Activated CD4-positive, alpha-beta T cell treated with anti-CD3 and anti-CD28 coated beads for 36 hours (primary cell): ENCODE measurements at places on chromosomes 11 and 22.

DNA sequence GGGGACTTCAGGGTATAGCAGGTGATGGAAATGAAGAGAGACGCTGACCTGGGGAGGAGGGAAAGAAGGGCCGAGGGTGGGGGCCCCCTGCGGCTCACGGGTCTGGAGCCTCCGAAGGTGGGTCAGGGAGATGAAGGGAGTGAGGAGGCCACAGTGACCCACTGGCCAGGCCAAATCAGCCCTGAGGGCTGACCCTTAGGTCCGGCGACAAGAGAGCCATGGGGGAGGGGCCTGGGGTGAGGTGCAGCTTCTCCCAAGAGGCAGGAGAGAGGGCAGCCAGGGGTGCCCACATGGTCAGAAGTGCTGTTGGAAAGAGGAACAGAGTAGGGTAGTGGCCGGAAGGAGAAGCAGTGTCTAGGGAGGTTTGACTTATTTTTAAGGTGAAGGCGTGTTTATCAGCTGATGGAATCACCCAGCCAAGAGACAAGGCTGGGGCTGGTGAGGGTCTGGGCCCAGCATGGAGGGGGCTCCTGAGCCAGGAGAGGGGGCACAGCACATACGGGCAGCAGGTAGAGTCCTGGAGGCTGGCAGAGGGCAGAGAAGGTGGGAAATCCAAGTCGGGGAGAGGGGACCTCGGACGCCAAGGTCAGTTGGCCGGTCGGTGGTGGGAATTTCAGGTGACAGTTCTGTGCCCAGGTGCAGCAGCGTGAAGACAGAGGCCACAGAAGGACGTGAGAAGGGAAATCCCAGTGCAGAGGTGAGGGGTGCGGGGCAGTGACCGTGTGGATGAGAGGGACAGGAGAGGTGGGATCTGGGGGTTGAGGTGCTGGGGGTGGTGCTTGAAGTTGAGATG lies 49.0 kb downstream of the LINC01488 start:
- no peak for DNase-seq

DNA sequence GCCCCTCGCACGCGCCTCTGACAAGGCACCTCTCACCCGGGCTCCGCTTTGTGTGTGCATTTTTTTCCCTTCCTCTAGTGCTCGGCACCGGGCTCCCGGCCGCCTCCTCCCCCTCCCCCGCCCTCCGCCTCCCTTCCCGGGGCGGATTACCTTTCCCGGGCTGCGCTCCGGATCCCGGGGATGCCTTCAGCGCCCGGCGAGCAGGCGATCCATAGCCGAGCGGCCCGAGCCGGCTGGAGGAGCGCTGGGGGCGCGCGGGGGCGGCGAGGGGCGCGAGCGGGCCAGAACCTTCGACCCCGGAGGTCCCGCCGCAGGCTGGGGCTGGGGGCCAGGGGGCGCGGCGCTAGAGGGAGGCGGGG lies 282 bp downstream of the MPPED2 start:
- peak; percentile 21 for DNase-seq

DNA sequence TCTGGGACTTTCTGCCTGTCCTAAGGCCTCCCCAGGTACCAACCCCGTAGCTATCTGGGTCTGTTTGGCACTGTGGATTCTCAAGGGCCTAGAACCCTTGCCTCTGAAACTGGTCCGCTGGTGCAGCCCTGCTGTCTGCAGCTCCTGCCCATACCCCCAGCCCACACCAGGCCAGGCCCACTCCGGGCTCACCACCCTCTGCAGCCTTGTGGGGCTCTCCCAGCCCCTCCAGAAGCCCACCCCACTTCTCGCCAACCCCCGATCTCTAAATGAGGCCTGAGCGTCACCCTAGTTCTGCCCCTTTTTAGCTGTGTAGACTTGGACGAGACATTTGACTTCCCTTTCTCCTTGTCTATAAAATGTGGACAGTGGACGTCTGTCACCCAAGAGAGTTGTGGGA lies 4.7 kb downstream of the KLHDC7B start:
- no peak for DNase-seq

DNA sequence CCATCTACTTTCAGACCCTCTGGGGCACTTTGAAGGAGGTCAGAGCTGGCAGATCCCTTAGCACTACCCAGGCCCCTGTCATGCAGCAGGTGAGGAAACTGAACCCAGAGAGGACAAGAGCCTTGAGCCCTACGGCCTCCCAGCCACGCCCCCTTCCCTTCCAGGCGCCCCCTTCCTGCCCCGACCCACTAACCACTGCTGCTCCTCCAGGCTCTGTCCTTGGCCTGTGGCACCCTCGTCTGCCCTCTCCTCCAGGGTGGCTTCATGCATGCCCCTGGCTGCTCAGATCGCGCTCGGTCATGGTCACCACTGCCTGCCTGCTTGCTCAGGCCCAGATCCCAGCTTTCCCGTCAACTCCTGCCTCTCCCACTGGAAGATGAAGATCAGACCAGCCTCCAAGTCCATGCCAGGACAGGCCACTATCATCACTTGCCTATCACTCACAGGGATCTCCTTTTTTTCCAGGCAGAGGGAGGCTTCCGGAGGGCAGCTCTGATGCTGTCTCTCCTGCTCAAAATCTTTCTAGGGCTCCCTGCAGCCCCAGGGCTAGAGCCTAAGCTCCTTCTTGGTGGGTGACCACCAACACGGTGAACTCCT lies 30.7 kb downstream of the ELFN2 start:
- DNase-seq: no peak

GRCh38 chr11:100563541-100564280 lies 123.4 kb upstream of the ARHGAP42 start:
- no peak for DNase-seq

DNA sequence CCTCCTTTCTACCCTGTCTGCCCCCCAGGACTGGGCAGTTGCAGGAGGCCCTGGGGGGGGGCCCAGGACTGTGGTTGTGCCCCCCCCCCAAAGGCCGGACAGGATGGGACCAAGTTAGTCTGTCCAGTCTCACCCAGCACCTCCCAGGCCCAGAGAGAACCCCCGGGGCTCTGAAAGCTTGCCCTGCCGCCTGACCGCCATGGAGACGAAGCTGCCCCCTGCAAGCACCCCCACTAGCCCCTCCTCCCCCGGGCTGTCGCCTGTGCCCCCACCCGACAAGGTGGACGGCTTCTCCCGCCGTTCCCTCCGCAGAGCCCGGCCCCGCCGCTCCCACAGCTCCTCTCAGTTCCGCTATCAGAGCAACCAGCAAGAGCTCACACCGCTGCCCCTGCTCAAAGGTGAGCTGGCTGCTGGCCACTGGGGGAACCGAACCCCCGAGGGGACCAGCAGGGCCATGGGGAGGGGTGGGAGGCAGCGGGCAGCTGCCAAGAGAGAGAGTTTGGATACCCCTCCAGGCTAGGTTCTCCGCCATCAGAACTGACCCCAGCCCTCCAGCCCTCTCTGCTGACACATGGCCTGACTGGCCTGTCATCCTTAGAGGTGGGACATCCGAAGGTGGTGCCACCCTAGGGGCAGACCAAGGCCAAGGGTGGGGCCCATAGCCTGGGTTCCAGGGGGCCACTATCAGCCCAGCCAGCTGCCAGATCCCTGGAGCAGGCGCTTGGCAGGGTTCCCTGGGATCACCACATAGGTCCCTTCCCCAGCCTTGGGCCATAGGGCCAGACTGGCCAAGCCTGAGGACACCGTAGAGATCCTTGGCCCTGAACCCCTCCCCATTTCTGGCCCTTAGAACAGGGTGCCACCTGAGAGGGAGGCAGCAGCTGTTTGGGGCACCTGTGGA lies 1.3 kb downstream of the PPP2R5B start:
- no peak for DNase-seq

DNA sequence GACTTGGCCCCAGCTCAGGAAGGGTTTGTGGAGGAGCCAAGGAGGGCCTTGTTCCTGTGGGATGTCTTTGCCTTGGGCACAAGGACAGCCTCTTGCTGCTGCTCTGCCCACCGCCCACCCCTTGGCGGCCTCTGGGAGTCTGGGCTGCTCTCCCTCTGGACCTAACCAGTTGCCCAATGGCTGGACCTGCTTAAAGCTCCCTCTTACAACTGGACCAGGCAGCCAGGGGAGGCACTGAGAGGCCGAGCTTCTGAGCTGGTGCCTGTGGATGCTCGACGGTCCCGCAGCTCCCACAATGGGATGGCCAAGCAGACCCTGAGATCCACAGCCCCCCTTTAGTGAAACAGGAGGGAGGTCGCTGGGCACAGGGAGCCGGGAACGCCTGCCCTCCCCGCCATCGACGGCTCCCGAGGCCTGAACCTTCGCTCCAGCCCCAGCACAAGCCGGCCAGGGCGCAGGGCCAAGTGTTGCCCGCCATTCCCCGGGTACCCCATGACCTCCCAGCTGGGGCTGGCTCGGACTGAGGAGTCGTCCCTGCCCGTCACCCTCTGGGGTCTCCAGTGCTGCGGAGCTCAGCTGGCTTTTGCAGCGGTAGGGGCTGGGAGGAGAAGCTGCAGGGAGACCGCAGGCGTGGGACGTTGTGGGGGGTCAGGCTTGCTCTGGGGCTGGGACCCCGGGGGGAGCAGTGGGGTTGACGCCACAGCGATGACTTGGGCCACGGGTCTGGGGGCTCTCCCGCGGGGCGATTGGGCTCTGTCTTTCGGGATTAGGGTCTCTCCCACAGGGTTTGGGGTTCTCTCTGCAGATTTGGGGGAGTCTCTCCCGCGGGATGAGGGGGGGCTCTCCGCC lies 584 bp upstream of the GAL start:
- DNase-seq: no peak

- no peak for DNase-seq
Measured at GRCh38 chr22:39422721-39423120, 23.1 kb downstream of the TAB1 start.

DNA sequence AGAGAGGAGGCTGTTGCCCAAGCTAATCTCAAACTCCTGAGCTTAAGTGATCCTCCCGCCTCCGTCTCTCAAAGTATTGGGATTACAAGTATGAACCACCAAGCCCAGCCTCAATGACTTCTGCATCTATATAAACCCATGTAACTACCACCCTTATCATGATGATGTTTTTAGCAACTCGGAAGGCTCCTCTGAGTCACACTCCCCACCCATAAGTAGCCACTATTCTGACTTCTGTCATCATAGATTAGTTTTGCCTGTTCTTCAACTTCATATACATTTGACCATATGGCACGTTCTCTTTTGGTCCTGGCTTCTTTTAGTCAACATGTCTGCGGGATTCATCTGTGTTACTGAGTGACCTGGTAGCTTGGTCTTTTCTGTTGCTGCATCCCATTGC lies 6.4 kb upstream of the FOSL1 start:
- no peak for DNase-seq

DNA sequence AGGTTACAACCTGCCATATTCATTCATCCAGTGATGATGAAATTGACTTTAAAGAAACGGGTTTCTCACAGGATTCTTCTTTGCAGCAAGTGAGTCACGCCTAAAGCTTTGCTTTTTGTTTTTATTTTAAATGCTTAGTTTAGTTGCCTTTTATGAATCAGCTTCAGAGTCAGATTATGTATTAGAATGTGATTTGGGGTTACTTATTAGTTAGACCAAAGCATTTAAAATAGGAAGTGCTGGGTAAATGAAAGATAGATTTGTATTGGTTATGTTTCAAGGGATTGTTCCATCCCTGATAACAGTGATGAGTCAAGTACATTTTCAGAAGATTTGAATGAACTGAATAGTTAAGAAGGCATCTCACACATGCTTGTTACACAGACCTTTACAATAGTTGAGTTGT lies 101.3 kb upstream of the GAL start:
- no peak for DNase-seq

DNA sequence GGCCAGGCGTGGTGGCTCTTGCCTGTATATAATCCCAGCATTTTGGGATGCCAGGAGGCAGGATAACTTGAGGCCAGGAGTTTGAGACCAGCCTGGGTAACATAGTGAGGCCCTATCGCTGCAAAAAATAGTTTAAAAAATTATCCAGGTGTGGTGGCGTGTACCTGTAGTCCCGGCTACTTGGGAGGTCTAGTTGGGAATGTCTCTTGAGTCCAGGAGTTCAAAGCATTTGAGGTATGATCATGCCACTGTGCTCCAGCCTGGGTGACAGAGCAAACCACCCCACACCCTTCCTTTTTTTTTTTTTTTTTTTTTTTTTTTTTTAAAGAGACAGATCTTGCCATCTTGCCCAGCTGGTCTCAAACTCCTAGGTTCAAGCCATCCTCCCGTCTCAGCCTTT lies 16.8 kb downstream of the CBL start:
- DNase-seq: no peak

DNA sequence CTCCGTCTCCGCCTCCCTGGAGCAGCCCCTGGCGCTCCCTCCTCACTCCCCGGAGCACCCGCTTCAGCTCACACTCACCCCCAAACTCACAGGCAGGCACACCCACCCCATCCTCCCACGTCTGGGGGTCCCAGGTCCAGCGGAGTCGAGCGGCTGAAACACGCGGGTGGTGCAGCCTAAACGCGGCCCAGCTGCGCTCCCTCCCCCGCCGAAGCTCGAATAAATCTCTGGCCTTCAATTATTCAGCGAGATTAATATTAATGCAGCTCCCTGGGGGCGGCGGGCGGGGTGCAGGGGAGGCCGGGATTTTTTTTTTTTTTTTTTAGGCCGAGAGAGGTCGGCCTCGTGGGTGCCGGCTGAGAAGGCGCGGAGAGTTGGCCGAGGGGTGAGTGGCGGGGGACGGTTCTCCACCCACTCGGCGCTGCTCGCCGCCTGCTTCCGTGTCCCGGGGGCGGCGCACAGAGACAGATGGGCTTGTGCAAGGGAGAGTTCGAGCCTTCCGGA lies 524 bp upstream of the SLC1A2 start:
- DNase-seq: peak; percentile 12

DNA sequence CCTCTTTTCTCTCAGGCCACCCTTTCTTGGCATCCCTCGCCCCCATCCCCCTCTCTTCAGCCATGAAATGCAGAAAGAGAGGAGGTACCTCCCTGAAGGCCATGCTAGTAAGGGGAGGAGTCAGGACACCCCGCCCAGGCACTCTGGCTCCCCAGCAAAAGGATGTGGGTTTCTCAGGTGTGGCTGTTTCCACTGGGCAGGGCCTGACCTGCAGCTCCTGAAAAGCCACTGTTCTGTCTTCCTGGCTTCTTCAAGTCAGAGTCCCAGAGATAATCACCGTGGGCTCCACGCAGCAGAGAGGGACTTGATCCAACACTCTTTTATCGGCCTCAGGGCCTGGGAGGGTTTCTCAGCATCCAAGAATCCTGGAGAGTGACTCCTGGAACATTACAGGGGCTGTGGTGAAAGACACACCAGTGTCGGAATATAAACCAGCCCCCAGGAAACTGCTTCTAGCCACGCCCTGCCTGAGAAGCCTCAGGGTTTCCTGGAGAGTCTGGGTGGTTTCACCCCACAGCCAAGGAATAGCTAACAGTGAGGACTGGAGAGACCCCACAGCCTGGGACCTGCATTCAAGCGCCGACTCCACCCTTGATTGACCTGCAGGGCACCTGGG lies 45.7 kb upstream of the TSPAN18 start:
- DNase-seq: peak; percentile 63

- DNase-seq: no peak
Measured at GRCh38 chr22:44003405-44004103, 20.5 kb upstream of the PARVB start.

- DNase-seq: no peak
Measured at GRCh38 chr11:34644669-34645406, 23.9 kb downstream of the EHF start.

DNA sequence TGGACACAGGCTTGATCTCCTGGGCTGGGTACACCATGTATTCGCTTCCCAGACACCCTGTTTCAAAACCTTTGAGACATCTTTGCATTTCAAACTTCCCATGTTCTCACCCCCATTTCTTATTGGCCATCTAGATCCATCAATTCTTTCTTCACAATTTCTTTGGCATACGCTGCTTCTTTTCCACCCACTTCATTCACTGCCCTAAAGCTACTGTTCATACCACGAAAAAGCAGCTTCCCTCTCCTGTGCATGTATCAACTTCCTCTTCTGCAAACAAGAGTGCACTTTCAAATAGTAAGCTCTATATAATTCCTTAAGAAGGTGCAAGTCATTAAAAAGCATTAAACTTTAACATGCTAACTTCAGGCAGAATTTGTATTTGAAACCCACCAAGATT lies 21.4 kb downstream of the UVRAG start:
- DNase-seq: no peak

- no peak for DNase-seq
Measured at GRCh38 chr22:24118689-24119384, 62.5 kb upstream of the SUSD2 start.
